ENCODE measurements at places on chromosomes 11 and 22. TPM values are rescaled to one million over a fixed set of nuclear protein-coding genes. Genes with fewer than 3 reads are reported as not detected.

- DNase-seq, result no peak
- H3K36me3 ChIP-seq, result no peaks in the 10 kb centered on the region
- no peaks in the 10 kb centered on the region for H3K4me1 ChIP-seq
- peaks cover 7% of the 10 kb centered on the region for H3K27me3 ChIP-seq
Measured at GRCh38 chr11:120180551-120181232, 30.1 kb upstream of the OAF start.

Gene TBX10
- polyA plus RNA-seq, result not detected

DNA sequence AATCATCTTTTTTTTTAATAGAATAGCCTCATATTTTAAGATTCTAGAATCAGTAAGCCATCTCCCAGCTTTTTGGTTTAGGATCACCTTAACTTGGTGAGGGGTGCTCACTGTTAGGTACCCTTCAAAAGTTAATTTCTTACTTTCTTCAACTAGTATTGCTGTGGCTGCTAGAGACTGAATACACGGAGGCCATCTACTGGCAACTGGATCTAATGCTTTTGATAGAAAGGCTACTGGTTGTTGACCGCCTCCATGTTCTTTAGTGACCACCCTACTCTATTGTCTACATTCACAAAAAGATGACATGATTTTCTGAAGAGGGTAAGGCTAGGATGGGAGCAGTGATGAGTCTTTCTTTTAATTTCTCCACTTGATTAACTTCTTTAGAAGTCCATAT lies 16.7 kb upstream of the ALDH3B2 start:
- H3K27me3 ChIP-seq, result peaks cover 7% of the 10 kb centered on the region
- H3K4me3 ChIP-seq, result no peak overlapping the region
- H3K4me1 ChIP-seq, result no peaks in the 10 kb centered on the region
- no peak for DNase-seq
- no peak overlapping the region for H3K27ac ChIP-seq

DNA sequence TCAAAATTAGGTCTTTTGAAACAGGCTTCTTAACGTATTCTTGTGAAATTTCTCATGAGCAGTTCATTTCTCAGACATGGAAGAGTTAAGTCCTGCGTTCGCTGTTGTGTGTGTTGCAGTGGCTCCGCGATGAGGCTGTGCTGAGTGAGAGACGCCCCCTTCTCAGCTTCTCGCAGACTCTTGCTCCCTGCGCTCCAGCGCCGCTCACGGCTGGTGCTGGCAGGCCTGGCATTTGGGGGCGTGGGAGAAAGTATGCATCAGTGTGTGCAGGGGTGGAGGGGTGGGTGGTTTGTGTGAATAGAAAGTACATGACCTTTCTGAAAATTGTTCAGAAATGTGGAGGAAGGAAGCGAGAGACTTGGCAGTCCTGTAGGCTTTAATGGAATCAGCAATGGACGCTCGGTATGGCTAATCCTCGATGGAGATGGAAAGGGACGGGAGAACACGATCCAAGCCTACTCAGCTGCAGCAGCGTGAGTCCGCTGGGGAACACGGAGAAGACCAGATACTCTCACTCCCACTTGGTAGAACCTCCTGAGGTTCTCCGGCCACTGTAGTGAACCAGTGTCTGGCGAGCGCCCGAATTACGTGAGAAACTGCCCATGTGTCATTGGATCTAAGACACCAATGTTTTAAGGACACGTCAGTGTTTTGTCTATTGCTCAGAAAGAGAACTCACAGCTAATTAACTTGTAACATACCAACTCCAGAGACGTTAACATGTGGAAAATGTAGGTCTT lies 5.9 kb downstream of the TAB1 start:
- H3K4me3 ChIP-seq, result no peak overlapping the region
- no peak overlapping the region for H3K27ac ChIP-seq
- H3K4me1 ChIP-seq, result peaks cover 22% of the 10 kb centered on the region
- H3K27me3 ChIP-seq, result peaks cover 2% of the 10 kb centered on the region

GRCh38 chr22:35322126-35322525 lies 22.4 kb downstream of the TOM1 start:
- H3K4me1 ChIP-seq, result no peaks in the 10 kb centered on the region
- H3K36me3 ChIP-seq, result peaks cover 38% of the 10 kb centered on the region
- DNase-seq, result no peak
- no peak overlapping the region for H3K27ac ChIP-seq
